ENCODE measurements at places on chromosomes 7 and 10.
A peak's percentile ranks its signal among the peaks of the same experiment; 100 is the strongest.

DNA sequence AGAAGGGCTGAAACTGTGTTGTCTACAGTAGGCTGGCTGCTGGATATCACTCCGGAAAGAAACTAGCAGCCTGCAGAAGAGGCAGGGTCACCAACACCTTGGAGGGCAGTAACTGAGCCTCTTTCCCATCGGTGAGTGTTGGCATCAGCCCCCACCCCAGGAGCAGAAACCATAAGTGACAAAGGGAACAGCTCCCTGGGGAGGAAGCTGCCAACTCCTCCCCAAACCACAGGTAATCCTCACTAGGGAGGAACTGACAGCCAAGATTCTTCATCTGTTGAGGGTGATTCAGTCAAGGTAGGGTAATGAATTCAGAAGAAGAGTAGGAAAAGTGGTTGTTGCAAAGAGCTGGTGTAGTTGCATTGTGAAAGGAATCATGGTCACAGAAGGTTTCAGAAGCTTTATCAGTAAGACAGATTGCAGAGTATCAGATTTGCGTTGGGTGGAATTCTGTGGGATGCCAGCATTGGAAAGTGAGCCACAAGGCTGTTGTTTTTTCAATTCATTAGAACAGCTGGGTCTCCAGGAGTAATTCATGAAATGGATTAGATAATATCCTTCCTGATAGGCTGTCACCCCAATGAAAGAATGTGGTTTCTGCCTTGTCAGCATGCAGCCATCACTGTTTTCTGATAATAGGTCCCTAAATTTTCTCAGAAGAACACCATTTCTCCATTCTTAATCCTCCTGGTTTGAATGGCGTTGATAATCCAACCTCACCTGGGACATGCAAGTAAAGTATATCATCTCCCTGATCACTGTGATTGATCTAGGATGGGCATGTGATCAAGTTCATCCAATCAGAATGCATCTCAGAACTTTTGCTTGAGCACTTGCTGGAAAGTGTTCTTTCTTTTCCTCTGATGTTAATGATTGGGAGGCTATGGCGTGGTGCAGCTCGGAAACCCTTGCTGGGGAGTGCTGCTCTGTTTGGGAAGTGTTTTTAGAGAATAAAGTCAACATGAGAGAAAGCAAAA, 75.0 kb upstream of the CTBP2 start:
- DNase-seq, result no peak

- no peak for DNase-seq
Measured at GRCh38 chr7:135501402-135501801, 8.5 kb downstream of the CNOT4 start.

GRCh38 chr10:6170638-6171037, 32.1 kb upstream of the PFKFB3 start:
- no peak for DNase-seq

- no peak for DNase-seq
Measured at GRCh38 chr10:22825841-22826240, 102.0 kb upstream of the ARMC3 start.

DNA sequence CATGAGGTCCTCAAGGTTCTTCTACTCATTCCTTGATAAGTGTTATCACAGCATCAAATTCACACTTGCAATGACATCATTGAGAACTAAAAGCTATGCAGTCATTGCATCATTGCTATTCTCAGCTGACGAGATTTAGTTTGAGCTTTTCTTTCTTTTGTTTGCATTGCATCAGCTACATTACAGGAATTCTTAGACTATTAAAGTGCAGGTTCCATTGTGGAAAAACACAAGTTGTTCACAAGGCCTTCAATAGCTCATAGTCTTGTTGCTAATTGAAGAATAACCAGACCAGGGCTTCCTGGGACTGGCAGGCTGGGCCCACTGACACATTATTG, 139.3 kb downstream of the CXCL12 start:
- DNase-seq, result no peak

DNA sequence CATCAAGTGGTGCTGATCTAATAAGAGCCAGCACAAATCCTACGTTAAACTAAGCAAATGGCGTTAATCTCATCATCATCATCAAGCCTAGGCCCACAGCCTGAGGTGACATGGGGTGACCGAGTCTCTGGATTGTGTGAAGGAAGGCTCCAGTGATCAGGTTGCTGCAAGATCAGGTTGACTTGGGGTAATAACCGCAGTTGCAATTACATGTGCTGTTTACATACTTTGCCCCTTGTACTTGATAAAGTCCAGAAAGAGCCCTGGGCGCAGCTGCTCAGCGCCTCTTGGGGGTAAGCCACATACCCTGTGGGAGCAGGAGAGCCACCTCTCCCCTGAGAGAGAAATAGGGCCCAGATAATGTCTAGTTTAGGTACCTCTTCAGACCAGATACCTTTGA, 228.1 kb downstream of the WDR11 start:
- DNase-seq, result no peak

GRCh38 chr10:118958984-118959925, 70.3 kb upstream of the NANOS1 start:
- no peak for DNase-seq

GRCh38 chr10:31952066-31952465, 23.4 kb upstream of the ARHGAP12 start:
- DNase-seq, result no peak

DNA sequence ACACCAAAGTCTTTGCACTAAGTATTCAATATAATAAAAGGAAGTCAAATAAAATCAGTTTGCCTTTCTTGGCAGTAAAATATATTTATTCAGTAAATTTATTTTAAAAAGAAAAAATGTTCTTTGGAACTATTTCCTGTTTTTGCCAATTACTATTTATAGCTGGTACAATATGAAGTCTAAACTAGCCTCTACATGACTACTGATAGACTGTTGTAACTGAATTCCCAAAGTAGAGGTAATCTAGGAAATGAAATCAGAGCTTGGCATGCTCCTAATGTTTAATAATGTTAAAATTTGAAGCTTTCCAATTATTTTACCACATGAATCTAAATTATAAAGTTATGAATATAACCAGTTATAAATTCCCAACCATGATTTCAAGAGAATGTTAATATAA, 385.5 kb downstream of the SEMA3D start:
- DNase-seq, result peak; percentile 14

GRCh38 chr7:48251766-48252165, 80.5 kb downstream of the ABCA13 start:
- DNase-seq, result no peak

DNA sequence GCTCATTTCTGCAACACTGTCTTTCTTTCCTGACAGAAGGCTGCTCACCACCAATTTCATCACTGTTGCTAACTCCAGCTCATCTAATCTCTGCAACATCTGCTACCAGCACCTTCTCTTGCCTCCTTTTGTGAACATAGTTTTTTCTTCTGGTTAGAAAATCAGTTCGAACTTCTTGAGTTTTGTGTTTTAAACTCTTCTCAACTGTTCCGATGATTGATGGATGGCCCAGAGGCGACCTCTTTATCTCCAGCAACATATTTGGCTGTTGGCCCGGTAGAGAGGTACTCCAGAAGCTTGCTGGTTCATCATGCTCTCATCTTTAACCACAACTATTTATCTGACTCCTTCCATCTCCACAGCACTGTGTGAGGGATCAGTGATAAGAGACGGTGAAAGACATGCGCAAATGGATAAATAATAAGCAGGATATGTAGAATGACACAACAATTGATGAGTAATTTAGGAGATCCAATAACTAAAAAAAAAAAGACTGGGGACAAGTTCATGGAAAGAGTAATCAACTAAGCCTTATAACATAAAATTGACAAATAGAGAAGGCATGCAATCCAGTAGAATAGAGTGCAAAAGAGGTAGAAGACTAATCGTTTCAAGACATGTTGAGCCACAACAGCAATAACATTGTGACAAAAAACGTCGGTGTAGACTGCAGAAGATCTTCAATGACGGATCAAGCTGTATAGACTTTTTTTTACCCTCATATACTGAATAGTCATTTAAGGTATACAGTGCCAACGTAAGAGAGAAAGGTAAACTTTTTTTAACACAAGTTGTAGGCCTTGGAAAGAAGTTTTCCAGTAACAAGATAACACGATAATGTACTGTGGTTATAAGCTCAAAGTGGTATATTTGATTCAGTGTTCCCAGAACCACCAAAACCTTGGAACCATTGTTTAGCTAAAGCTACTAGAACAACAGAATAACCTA, 152.2 kb downstream of the CRPPA start:
- no peak for DNase-seq

- no peak for DNase-seq
Measured at GRCh38 chr7:158406801-158407200, 180.8 kb downstream of the PTPRN2 start.

DNA sequence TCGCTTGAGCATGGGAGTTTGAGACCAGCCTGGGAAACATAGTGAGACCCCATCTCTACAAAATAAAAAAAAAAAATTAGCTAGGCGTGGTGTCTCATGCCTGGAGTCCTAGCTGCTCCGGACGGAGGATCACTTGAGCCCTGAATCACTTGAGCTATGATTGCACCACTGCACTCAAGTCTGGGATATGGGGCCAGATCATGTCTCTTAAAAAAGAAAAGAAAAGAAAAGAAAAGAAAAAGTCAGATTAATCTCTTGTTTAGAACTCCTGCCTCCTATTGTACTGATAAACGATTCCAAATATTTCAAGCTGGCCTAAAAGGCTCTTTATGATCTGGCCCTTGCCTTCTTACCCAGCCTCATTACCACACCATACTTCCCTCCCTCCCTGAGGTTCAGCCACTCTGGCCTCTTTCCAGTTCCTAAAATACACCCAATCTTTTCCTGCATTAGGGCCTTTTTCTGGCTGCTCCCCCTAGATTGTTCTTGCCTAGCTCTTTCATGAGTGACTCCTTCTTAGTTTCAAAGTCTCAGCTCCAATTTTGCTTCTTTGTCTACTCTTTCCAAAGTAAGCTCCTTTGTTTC, 41.7 kb downstream of the VCL start:
- no peak for DNase-seq

GRCh38 chr10:58320351-58321049, 14.3 kb upstream of the UBE2D1 start:
- no peak for DNase-seq

- no peak for DNase-seq
Measured at GRCh38 chr10:117005527-117006055, 604 bp upstream of the SHTN1 start.

- DNase-seq, result peak; percentile 67
Measured at GRCh38 chr7:85041605-85042216, 145.1 kb downstream of the SEMA3D start.

- no peak for DNase-seq
Measured at GRCh38 chr7:155292680-155293226, 4.9 kb upstream of the INSIG1 start.

- no peak for DNase-seq
Measured at GRCh38 chr10:131078131-131078881, 233.2 kb downstream of the TCERG1L start.

- DNase-seq, result no peak
Measured at GRCh38 chr7:122791959-122792545, 89.3 kb upstream of the RNF148 start.

GRCh38 chr7:122974229-122974628, 21.3 kb downstream of the TAS2R16 start:
- DNase-seq, result no peak

DNA sequence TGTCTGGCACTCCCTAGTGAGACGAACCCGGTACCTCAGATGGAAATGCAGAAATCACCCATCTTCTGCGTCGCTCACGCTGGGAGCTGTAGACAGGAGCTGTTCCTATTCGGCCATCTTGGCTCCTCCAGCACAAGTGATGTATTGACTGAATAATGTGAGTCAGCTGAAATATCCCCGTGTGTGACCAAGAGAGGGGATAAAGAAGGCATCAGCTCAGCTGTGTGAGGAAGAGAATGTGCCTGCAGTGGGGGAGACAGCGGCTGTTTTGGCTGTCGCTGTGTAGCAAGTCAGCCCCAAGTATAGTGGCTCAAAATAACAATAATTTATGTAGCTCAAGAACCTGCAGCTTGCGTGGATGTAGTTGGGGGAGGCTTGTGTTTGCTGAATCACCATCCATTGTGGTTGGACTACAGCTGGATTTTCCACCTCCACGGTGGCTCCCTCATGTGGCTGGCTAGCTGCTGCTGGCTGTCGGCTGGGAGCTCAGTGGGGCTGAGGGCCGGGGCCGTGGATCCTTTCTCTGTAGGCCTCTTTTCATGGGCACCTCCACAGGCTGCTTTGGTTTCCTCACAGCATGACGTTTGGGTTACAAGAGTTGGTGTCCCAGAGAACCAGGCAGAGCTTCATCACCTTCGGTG, 434.5 kb downstream of the CCSER2 start:
- DNase-seq, result no peak

GRCh38 chr7:44573464-44574286, at the start of gene DDX56:
DDX56 (minus strand) TSS chr7:44573908; CDS start chr7:44573895, 13 bp downstream.
- peak; percentile 65 for DNase-seq

DNA sequence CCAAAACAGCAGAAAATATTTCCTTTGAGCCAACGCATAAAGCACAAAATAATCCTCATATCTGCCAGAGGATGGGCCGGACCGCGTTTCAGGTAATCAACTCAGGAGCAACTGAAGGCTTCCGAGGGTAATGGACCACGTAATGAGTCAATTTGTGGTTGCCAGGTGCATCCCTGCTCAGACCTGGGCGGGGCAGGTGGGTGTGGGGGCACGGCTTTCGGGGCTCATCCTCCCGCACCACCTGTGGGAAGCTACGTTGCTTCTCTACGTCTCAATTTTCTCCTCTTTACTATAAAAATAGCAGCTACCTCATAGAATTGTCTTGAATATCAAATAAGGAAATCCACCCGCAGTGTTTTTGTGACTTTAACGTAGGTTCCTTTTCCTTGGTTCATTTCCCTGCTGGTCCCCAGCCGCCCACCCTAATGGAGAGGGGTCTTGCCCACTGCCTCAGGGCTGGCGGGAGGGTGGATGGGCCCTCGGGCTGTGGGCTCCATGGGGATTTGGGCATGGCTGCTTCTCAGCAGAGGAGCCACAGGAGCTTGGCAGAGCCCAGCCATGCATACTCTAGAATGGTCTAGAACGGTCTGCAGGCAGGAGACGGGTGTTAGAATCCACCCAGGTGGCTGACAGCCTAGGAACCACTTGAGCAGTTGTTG, 324.7 kb downstream of the ADARB2 start:
- no peak for DNase-seq

DNA sequence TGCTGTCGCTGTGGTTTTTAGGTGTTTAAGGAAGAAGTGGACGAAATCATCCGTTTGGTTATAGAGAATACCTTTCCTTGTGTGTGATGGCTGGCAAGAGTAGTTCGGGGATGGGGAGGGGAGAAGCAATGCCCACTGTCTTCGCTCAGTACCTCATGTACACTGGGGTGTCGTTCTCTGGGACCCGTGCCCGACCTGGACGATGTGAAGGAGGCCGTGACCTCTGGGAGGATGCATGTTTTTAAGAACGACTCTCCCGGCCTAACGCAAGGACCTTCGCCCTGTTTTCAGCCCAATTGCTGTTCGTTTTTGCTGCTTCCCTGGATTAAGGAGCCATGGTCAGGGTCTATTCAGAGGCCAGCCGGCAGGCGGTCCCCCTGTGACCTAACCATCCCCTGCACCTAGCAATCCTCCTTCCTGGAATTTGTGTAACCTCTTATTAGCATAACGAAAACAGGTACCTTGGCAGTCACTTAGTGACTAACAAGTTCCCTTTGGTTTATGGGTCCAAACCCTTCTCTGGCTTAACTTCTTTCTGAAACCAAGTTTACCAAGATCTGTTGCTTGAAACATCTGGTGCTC, 1.3 kb downstream of the NFE2L3 start:
- DNase-seq, result no peak
